ENCODE measurements at places on chromosomes 7 and 10.
A peak's percentile ranks its signal among the peaks of the same experiment; 100 is the strongest.

GRCh38 chr10:8325024-8325980, 270.8 kb downstream of the GATA3 start:
- DNase-seq: no peak

DNA sequence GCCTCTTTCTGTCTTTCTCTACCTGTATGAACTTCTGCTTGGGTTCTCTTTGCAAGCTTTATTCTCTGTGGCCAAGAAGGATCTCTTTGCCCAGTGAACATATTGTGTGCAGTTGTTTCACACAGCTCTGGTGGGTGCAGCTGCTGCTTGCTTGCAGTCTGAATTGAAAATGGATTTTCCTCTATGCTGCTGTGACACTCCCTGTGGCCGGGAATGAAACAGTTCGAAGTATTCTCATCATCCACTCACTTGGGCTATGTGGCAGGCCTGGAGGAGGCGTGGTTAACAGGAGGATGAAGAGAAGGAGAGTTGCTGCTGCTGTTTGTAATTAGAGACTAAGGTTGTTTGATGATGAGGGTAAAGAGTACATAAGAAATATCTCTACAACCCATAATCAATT, 28.4 kb upstream of the ITGA8 start:
- no peak for DNase-seq

DNA sequence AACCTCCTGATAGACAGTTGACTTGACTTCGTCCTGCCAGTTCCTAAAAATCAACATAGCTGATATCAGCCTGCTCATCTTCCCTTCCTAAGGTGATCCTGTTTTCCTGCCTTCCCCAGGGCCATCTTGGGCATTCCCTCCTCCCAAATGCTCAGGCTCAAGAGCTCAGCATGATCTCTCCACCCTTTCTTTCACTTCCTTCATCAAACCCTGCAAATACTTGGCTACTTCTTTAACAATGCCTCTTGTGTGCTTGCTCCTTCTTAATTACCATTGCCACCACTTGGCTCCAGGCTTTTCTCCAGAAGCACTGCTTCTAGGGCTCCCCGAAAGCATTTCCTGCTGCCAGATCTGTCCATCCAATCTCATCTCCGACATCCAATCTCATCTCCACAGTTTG, 7.3 kb downstream of the FSCN3 start:
- DNase-seq: no peak

GRCh38 chr7:25812086-25812850, 339.7 kb upstream of the NFE2L3 start:
- DNase-seq: no peak

- DNase-seq: no peak
These were observed 70.2 kb downstream of the SORCS3 start for GRCh38 chr10:104711302-104711721.

- no peak for DNase-seq
These were observed 162.1 kb downstream of the FANK1 start for GRCh38 chr10:126058507-126058906.

GRCh38 chr10:30747633-30748032, 118.1 kb upstream of the LYZL2 start:
- no peak for DNase-seq

DNA sequence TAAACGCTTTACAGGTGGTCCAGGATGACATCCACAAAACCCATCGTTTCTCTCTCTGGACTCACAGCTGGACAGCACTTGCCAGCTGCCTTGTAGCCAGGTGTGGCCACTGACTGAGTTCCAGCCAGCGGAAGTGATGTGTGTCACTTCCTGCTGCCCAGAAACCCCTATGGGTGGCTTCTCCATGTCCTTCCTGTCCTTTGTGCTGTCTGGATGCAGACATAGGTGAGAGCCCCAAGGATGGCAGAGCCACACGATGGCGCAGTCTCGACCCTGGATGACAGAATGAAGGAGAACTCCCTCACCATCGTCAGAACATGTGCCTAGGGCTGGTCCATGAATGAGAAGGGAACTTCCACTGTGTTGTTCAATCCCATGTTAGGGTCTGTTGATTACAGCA, 22.1 kb downstream of the NMT2 start:
- no peak for DNase-seq

GRCh38 chr7:25579778-25580075, 351.4 kb upstream of the NPVF start:
- DNase-seq: no peak

DNA sequence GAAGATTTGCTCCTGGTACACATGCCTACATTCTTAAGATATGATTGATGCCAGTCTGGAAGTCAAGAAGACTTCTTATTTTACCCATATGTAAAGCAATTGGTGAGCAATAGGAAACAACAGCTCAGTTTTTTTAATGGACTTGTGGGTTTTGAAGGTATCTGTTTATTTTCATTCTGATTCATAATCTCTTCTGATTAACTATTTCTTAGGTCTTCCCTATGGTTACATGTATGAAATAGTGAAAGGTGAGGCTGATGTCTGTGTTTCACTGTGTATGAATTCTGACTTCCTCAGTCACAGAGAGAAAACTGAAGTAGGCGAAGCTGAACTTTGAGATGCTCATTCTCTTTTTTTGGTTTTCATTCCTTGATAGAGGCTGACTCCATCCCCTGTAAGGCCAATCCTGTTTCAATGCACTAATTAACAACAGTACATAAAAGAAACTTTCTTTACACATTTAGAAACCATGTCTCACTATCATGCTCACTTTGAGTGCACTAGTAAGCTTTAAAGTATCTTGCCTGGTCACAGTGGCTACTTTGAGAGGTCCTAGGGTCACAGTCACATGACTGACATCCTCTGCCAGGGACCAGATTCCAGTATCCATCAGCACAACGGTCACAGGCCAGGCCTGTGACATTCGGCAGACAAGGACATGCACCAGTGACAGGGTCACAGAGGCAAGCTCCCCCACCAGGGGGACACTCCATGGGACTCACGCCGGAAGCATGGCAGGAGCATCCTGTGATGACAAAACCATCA, 59.5 kb upstream of the LAMB1 start:
- no peak for DNase-seq

GRCh38 chr7:116083796-116084195, 53.2 kb upstream of the TFEC start:
- DNase-seq: no peak

- no peak for DNase-seq
These were observed 8.6 kb downstream of the CALN1 start for GRCh38 chr7:72403458-72404076.

GRCh38 chr7:2711895-2712675, 24.1 kb downstream of the AMZ1 start:
- DNase-seq: no peak

- peak; percentile 21 for DNase-seq
These were observed 10.7 kb upstream of the SLIT1 start for GRCh38 chr10:97196223-97197029.

DNA sequence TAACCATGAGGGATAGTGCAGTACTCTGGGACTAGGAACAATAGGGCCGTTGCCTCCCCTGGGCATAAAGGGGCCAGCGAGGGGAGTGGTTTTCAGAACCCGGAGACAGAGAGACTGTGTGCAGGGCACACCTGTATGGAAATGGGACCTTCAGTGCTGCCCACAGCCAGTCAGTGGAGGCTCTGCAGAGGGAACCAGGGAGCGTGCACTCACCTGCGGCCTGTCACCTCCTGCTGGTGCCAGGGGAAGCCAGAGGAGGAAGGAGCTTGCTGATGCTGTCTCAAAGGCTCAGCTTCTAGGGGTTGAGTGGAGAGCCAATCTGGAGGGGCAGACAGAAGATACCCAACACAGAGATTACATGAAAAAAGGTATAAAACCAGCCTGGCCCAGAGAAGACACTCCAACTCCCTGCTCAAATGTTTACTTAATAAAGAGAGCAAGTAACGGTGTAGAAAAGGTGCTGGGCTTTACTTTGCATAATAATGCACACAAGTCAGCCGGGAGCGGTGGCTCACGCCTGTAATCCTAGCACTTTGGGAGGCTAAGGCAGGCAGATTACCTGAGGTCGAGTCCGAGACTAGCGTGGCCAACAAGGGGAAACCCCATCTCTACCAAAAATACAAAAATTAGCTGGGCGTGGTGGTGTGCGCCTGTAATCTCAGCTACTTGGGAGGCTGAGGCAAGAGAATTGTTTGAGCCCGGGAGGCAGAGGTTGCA, 35.5 kb upstream of the WAPL start:
- no peak for DNase-seq

DNA sequence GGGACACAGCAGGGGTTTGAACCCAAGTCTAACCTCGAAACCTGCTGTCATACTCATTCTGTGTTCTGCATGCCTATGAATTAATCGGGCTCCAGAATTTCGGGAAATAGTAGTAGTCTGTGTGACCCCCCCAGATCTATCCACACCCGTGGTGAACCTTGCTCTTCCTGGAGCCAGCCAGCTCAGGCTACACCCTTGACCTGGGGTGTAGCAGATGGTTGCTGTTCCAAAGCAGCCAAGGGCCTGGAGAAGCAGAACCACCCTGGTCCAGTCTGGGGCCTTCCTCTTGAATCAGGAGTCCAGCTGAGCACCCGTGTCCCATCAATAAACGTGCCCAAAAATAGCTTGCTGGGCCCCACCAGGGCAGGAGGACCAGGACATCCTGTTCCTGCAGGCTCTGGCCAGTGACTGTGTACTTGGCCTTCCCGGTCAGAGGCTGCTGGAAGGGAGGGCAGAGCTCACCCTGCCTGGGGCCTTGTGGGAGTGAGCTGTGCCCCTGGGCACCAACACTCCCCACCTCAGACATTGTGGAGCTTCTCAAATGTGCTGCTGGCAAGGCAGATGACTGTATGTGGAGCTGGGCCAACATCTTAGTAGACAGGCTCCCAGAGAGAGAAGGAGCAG, 101.2 kb upstream of the ZNF716 start:
- DNase-seq: no peak

DNA sequence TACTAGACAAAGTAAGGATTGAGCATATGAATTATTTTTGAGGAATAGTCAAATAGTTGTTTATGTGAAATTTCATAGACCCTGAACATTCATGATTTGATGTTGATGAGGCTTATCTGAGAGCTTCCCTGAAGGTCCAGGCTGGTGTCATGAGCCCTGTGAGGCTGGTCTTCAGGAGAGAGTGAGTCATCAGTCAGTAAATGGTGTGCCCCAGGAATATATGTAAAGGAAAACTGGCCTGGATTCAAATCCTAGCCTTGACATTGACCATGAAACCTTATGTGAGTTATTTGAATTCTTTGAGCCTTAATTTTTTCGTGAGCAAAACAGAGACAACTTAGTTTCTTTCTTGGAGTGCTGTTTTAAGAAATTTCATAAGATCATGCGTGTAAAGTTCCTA, 6.2 kb downstream of the TMEM236 start:
- DNase-seq: no peak

DNA sequence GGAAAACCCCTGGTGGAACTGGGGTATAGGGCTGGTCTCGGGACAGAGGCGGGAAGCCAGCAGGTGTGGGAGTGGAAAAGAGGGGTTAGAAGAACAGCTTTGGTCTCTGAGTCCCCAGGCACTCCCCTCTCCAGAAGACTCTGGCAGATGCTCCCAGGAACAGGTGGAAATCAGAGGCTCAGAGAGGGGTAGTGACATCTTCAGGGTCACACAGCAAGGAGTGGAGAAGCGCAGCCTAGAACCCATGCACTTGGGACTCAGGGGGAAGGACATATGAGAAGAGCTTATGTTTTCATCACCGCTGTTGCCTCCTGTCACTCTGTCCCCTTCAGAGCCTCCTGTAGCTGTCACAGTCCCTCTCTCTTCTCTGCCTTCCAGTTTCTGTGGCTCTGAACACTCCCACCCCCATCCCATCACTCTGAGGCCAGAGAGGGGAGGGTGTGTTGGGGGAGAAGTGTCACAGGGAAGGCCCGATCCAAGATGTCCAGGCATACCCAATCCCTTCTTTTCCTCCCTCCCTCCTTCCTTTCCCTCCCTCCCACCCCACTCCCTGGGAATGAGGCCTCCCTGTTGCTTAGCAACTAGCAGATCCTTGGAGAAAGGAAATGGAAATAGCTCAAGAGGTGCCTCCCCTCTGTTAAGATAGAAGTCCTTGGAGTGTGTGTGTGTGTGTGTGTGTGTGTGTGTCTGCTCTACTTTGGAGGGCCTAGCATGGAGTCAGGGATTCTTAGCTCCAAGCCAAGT, 32.0 kb downstream of the SRRM3 start:
- DNase-seq: no peak

- no peak for DNase-seq
These were observed 27.9 kb downstream of the FAM20C start for GRCh38 chr7:220151-220841.

- DNase-seq: no peak
These were observed 190.8 kb upstream of the INHBA start for GRCh38 chr7:41893656-41894055.

DNA sequence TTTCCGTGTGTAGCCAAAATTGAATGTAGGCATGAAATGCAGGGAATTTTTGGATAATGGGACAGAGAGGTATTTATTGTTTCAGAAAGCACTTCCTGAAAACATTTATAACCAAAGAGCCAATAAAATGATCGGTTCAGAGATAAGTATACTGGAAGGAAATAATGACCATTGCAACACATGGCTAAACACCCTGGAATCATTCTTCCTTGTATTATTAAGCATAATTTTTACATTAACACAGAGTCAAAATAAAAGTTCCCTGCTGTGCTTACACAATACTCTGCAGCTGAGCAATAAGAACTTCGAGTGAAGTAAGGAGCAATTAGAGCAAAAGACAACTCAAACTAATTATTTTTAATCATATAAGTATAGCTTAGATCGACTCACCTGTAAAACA, 648.3 kb downstream of the TNS3 start:
- DNase-seq: no peak

DNA sequence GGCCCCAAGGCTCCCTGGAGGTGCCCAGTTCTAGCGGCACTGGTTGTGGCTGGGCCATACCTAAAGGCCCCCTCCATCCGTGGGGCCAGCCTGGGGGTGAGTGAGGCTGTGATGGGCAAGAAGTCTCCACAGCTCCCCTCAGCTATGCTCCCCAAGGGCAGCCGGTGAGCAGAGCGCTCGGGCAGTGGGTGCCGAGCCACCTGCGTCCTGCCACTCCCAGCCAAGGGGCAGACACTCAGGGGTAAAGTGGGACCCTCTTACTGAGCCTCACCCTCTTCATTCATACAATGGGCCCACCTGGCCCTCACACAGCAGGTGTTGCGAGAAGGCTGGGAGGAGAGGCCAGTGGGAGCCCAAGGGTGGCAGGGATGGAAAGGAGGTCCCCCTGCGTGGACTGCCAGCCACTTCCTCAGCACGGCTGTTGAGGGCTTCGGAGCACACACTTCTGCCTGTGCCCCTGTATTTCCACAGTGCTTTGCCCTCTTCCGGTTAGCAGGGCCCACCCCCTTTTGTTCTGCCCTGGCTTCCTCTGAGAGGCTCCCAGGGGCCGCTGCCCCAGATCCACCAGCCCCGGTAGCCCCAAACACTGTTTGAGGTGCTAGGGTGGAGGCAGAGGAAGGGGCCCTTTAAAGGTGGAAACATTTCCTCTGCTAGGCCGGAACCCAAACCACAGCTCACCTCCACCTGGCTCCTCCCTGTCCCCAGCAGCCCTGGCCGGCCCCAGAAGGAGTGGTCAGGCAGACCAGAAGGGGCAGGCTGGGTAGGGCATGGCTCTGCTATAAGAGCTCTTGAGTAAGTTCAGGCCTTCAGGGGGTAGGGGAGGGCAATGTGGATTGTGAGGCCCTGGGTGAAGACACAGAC, 16.4 kb upstream of the C10orf105 start:
- no peak for DNase-seq

GRCh38 chr10:99689461-99689860, 30.2 kb downstream of the ENTPD7 start:
- no peak for DNase-seq
